Left forelimb (tissue), 1 donor: ENCODE measurements at places on chromosomes 5 and 9.

- DNase-seq: no peak
These were observed 2.9 kb upstream of the DPM2 start for GRCh38 chr9:127940593-127940992.

GRCh38 chr9:107360098-107360497 lies 77.0 kb downstream of the RAD23B start:
- no peak for DNase-seq

- DNase-seq: peak; percentile 9
These were observed 10.3 kb upstream of the CARD19 start for GRCh38 chr9:93085676-93086075.

DNA sequence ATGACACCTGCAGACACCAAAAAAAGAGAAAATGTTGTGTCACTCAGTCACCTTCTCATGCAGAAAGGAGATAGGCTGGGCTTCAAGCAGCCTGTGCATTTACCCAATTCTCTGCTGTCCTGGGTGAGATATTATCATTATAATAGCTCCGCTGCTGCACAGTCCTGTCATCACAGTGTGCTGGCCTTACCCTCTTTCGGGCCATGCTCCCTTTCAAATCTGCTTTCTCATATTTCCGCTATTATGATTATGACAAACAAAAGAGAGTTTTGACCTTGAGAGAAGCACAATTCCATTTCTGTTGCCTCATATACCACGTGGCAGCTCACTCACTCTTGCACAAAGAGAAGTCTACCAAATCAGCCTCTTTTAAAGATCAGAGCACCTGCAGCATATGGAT lies 1350.1 kb upstream of the ACO1 start:
- DNase-seq: no peak

GRCh38 chr5:64872044-64872443 lies 103.3 kb downstream of the CWC27 start:
- no peak for DNase-seq

GRCh38 chr5:56734091-56734694 lies 81.2 kb upstream of the MAP3K1 start:
- DNase-seq: no peak

GRCh38 chr5:122126177-122126755 lies 3.1 kb upstream of the ZNF474 start:
- no peak for DNase-seq

GRCh38 chr5:133295520-133295919 lies 243.7 kb downstream of the HSPA4 start:
- DNase-seq: no peak

GRCh38 chr9:97906236-97906831 lies 16.0 kb downstream of the TRMO start:
- DNase-seq: no peak

DNA sequence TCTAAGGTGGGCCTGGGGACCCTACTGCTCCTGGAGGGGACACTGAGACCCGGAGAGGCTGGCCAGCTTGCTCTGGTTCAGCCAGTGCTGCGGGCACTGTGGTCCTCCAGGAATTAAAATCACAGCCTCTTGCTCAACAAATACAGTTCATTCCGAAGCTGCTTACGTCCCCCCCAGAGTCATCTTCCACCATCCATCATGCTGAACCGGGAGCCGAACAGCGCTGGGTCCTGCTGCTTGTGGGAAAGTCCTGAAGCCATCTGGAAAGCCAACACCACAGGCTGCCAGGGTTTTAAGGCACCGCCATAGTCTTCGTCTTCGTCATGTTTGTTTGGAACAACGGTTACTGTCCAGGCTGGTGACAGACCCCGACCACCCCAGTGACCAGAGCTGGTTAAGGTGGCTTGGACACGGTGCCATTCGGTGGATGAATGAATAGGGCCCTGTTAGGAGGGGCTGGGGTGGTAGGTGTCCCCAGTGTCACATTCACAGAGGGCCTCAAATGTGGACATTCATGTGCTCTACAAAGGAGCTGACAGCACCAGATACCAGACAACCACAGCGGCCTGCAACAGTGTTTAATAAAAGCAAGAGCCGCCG lies 81.6 kb upstream of the PHYKPL start:
- DNase-seq: no peak

GRCh38 chr9:97517331-97518089 lies 16.0 kb downstream of the TMOD1 start:
- peak; percentile 20 for DNase-seq

DNA sequence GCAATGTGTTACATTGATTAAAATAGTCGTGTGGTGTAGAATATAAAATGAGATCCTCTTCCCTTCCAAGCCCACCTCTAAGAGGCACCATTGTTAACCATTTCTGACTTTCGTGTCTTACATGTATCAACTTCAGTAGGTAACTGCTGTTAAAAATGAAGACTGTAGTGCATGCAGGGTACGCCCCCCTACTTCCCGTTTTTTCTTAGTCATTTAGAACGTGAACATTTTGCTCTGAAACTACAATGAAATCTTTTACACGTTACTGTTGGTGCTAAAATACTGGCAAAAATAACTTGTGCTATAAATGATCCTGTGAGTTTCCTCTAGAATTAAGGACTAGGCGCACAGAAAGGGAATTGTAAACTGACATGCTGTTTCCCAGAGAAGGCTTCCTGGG lies 41.5 kb downstream of the WNK2 start:
- DNase-seq: no peak

DNA sequence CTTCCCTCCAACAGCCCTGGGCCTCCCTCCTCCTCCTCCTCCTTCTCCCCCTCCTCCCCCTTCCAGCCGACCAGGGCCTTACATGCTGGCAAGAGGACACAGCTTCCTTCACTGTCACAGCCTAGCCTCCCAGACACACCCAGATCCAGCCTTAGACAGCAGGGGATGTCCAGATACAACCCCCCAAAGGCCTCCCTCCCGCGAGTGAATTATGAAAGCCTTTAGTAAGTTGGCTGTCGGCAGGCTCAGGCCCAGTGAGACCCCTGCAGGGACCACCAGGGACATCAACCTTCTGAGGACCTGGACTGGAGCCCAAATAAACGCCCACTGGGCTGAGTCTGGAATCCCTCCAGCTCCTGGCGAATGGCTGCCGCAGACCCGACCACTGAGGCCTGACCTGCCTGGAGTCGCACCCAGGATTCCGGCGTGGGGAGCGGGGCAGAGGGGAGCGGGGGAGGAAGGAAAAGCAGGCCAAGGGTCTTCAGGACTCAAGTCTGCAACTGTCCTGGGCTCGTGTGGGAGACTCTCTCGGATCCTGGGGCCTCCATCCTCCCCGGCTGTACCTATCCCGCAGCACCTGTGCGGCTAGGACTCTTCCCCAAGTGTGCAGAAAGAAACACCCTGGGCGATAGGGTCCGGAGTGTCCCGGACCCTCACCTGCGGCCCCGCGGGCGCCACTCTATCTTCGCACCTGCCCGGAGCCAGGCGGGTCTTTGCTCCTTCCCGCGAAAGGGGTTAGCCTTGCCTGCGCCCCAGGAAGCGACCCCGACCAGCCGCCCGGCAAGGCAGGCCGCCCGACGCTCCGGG lies 705 bp downstream of the SEPTIN8 start:
- DNase-seq: peak; percentile 67

DNA sequence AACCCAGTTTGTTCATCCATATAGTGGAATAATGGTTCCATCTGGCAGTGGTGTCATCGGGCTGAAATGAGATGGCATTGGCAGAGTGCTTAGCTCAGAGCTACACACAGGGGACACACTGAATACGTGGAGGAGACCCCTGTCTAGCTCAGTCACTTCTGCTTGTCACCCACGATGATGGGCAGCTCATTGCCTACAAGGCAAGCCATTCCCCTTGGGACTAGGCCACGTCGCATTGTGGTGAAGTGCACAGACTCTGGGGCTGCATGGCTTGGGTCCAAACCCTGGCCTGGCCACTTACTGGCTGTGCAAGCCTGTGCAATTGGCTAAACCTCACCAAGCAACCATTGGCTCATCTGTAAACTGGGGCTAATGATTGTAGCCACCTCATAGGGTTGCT lies 3.2 kb upstream of the FBP1 start:
- no peak for DNase-seq

- DNase-seq: no peak
These were observed 28.6 kb upstream of the CTNNA1 start for GRCh38 chr5:138724470-138725146.

DNA sequence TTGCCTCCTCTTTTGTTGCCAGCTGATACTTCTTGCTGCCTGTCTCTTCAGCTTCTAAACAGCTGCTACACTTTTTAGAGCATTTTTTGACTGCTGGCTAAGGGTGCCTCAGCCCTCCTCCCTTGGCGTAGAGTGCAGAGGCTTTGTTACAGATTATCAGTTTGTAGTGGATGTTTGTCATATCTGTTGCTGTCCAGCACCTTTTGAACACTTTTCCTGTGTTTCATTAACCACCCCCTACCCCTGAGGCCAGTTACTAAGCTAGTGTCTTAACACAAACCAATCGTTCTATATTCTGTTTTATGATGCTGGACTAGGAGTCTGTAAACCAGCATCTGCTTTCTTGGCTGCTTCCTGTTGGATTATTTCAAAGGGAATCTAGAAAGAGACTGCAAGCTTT lies 441.5 kb downstream of the DNAH5 start:
- no peak for DNase-seq

GRCh38 chr9:26561928-26562327 lies 330.7 kb downstream of the CAAP1 start:
- no peak for DNase-seq

DNA sequence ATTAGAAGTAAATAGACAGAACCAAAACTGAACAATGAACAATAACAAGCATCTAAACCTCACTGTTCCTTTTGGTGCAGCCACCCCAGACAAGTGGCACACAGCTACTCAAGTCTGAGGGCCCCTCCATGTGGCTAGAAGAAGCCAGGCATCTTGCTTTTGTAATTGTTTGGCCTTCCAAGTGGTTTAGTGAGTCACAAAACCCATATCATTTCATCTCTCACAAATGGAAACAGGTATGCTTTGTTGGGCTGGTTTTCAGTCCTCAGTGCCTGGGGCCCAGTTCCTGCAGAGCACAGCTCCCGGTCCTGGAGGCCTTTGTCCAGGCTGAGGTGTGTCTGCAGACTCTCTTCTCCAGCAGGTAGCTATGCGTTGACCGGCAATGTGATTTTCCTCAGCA lies 16.7 kb downstream of the PRLR start:
- no peak for DNase-seq

DNA sequence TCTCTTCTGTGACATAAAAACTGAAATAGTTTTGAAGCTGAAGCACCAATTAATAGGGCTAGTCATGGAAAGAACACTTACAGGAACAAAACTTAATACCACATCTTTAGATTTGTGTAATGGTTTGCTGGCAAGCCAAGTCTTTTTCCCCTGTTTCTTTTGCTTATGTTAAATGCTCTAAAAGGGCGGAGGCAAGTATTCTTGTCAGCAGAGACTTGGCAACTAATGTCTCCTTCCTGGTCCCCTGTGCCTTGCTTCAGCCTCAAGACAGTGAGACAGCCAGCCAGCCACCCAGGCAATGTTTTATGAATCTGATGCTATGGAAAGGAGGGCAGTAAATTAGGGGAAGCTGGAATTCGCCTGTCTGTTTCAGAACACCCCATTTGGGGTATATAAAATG lies 45.7 kb downstream of the PRRC1 start:
- no peak for DNase-seq

DNA sequence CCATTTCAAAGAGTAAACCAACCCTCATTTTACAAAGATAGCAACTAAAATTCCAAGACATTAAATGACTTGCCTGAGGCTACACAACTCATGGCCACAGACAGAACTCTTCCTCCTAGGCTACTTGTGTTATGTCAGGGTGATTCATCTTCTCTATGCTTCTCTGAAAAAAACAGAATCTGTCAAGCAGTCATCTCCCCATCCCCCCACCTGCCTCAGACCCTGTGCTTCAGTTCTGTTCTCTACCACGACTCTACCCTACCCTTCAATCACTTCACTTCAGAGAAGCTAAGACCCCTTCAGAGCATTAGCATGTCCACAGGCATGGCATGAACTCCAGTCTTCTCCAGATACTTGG lies 277.7 kb upstream of the PTGER4 start:
- no peak for DNase-seq

DNA sequence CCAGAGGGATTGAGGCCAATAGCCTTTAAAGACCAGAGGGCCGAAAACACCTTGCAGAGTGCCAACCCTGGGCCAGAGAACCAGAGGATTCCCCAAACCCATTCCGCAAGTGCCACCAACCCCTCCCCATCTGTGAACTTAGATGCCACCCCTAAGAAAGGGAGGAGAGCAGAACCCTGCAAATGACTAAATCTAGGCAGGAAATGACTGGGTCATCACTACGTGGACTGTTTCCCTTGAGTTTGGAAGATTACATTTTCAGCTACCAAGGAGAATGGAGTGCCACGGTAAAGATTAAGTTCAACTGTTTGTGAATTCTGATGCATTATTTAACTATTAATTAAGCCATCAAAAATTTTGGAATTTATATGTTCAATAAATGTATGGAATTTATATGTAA lies 142.8 kb downstream of the ENC1 start:
- DNase-seq: no peak

GRCh38 chr9:84331119-84331809 lies 9.3 kb downstream of the SLC28A3 start:
- no peak for DNase-seq

DNA sequence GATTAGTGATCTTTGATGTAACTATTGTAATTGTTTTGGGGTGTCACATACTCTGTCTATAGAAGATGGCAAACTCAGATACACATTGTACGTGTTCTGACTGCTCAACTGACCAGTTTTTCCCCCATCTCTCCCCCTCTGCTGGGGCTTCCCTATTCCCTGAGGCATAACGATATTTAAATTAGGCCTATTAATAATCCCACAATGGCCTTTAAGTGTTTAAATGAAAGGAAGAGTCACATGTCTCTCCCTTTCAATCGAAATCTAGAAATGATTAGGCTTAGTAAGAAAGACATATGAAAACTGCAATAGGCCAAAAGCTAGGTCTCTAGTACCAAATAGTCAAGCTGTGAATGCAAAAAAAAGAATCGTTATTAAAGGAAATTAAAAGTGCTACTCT lies 265.6 kb downstream of the TMEM232 start:
- no peak for DNase-seq

GRCh38 chr5:122775550-122776542 lies 966 bp downstream of the SNX2 start:
- DNase-seq: no peak

- DNase-seq: no peak
These were observed 21.8 kb upstream of the ANKRD18A start for GRCh38 chr9:38641985-38642864.

- DNase-seq: no peak
These were observed 291.0 kb downstream of the FBXL17 start for GRCh38 chr5:108090946-108091345.
